Lung (tissue), 17 donors: ENCODE measurements at places on chromosomes 1 and 21. TPM values are rescaled to one million over a fixed set of nuclear protein-coding genes. Genes with fewer than 3 reads are reported as not detected.

MNDA gene
- total RNA-seq, result 25.0 TPM

UBXN10 gene
- 19.2 TPM for total RNA-seq

SPRTN gene
- 13.5 TPM for total RNA-seq

RHBG gene
- total RNA-seq, result 0.74 TPM

APCS gene
- total RNA-seq, result 0.46 TPM

RHBDL2 gene
- 1.3 TPM for total RNA-seq

LMOD1 gene
- total RNA-seq, result 25.1 TPM

TNFSF4 gene
- 1.2 TPM for total RNA-seq

DNA sequence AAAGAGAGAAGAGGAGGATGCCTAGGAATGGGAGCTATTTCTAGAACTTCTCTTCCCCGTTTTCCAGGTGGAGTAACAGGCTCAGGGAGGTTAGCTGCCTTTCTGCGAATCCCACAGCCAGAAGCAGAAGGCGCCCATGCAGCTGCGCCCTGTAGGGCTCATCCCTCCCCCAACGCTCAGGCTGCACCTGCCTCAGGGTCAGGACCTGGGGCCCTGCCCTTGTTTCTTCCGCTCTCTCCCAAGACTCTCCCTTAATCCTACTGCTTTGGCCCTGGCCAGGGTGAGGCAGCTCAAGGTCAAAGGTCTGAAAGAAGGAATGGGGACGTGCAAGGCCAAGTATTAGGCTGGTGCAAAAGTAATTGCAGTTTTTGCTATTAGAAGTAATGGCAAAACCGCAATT lies 30.5 kb upstream of the PADI2 start:
- H3K27ac ChIP-seq, result no peak overlapping the region
- H3K4me3 ChIP-seq, result no peak overlapping the region
- no peaks in the 10 kb centered on the region for H3K27me3 ChIP-seq

DNA sequence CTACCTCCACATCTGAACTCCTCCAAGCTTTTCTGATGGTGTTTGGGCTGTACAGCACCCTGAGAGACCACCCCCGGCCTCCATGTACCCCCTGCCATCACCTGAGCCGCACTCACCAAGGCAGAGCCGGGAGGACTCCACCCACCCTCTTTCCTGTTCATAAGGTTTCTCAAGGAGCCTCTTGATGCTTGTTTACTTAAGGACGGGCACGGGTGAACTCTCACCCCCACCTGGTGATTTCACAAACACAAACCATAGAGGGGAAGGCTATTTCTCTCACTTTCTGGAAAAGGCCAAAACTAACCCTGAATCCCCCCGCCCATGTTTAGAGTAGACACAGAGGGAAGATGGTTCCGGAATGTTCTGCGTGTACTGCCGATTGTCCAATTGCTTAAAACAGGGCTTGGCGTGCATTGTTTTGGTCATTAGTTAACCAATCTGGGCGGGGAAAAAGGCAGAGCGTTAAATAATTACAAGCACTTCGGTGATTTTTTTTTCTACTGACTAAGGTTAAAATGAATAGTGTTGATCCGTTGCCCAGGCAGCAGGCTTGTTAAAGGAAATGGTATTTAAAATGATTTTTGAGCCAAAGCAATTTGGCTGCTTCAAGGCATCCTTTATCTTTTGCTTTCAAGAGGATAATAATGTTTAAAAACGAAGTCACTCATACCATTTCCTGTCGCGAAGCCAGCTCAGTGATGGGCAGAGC lies 279.8 kb upstream of the VAMP3 start:
- H3K36me3 ChIP-seq, result no peaks in the 10 kb centered on the region
- H3K4me1 ChIP-seq, result no peaks in the 10 kb centered on the region
- DNase-seq, result peak; percentile 98
- H3K4me3 ChIP-seq, result no peak overlapping the region

- H3K36me3 ChIP-seq, result no peaks in the 10 kb centered on the region
- no peaks in the 10 kb centered on the region for H3K27me3 ChIP-seq
- H3K27ac ChIP-seq, result peak overlapping the region; percentile 90
- DNase-seq, result peak; percentile 57
Observed at GRCh38 chr1:21909787-21910503, 27.2 kb downstream of the HSPG2 start.

DNA sequence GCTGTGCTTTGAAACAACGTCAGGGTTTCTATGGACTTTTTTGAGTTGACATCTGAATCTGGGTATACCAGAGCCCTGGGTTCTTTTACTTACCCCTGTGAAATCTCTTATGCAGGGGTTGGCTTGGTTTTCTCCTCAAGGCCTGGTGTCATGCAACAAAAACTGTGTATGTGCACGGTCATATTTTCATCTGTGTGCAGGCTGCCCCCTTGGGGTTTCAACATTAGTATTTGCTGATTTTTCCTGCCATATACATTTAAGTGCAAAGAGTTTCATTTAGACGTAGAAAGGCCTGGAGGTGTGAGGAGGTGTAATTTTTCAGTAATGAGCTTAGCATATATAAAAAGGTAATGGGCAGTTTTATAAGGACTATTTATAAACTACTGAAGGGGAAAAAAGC lies 22.0 kb upstream of the ZBTB18 start:
- H3K27ac ChIP-seq, result no peak overlapping the region
- no peak for DNase-seq
- no peaks in the 10 kb centered on the region for H3K36me3 ChIP-seq
- H3K4me3 ChIP-seq, result no peak overlapping the region
- no peaks in the 10 kb centered on the region for H3K27me3 ChIP-seq
- H3K4me1 ChIP-seq, result no peaks in the 10 kb centered on the region

- no peak for DNase-seq
- no peak overlapping the region for H3K27ac ChIP-seq
- H3K27me3 ChIP-seq, result peaks cover 12% of the 10 kb centered on the region
- peaks cover 12% of the 10 kb centered on the region for H3K4me1 ChIP-seq
- H3K36me3 ChIP-seq, result no peaks in the 10 kb centered on the region
- H3K4me3 ChIP-seq, result no peak overlapping the region
Observed at GRCh38 chr1:20555758-20556120, 3.4 kb downstream of the FAM43B start.

DNA sequence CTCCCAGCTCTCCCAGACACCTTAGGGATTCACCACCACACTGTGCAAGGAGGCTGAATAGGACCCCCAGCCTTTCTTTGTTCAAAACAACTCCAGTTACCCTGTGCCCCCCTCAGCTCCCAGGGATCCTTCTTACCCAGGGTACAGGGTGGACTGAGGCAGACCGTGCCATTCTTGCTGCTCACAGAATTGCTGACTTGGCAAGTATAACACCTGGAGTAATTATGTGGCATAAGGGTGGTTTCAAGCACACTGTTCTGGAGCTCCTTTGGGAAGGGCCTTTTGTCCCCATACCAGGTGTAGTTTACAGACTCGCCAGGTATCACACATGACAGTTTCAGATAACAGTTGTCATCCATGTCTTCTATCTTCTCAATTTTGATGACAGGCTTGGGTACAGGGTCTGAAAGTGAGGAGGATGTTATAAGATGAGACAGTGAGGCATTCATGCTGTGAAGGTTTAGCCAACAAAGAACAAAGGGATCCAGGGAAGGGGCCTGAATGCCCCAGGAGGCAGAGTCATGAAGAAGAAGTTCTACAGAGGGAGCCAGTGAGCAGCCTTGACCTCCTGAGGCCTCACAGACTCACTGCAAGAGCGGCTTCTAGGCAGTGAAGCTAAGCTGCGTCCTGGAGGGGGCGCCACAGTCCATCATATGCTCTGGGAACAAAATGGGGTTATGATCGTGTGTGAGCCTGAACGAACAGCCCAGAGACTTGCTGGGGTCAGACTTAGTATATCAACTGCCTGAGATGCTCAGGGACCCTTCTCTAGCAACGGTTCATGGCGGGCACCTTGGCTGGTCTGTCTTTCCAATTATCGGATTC lies 30.3 kb downstream of the CD48 start:
- peak; percentile 63 for DNase-seq
- H3K27ac ChIP-seq, result no peak overlapping the region
- no peaks in the 10 kb centered on the region for H3K27me3 ChIP-seq
- no peak overlapping the region for H3K4me3 ChIP-seq
- no peaks in the 10 kb centered on the region for H3K4me1 ChIP-seq
- no peaks in the 10 kb centered on the region for H3K36me3 ChIP-seq

GRCh38 chr21:45076245-45076711 lies 1.9 kb downstream of the ADARB1 start:
- peaks cover 10% of the 10 kb centered on the region for H3K4me1 ChIP-seq
- DNase-seq, result no peak
- H3K36me3 ChIP-seq, result no peaks in the 10 kb centered on the region
- H3K27ac ChIP-seq, result no peak overlapping the region
- no peaks in the 10 kb centered on the region for H3K27me3 ChIP-seq

- H3K27ac ChIP-seq, result no peak overlapping the region
- H3K36me3 ChIP-seq, result no peaks in the 10 kb centered on the region
- H3K4me3 ChIP-seq, result no peak overlapping the region
- peaks cover 28% of the 10 kb centered on the region for H3K27me3 ChIP-seq
- H3K4me1 ChIP-seq, result no peaks in the 10 kb centered on the region
Observed at GRCh38 chr1:24189528-24189927, 2.4 kb upstream of the IFNLR1 start.

DNA sequence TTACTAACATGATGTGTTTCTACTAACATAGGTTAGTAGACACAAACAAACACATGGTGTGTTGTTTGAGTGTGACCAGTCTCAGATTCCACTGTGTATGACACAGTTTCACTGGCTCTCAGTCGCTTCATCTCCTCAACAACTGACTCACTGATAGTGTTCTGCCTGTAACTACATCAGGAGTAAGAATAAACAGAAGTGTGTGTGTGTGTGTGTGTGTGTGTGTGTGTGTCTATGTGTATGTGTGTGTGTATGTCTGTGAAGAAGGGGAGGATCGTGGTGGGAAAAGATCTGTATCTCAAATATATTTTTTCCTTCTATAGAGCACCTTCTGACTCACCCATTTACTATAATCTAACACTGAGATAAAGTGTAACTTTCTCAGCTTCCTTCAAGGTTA lies 391.0 kb downstream of the PTPRC start:
- no peak overlapping the region for H3K4me3 ChIP-seq
- no peak overlapping the region for H3K27ac ChIP-seq
- no peaks in the 10 kb centered on the region for H3K4me1 ChIP-seq
- no peaks in the 10 kb centered on the region for H3K27me3 ChIP-seq
- DNase-seq, result no peak

DNA sequence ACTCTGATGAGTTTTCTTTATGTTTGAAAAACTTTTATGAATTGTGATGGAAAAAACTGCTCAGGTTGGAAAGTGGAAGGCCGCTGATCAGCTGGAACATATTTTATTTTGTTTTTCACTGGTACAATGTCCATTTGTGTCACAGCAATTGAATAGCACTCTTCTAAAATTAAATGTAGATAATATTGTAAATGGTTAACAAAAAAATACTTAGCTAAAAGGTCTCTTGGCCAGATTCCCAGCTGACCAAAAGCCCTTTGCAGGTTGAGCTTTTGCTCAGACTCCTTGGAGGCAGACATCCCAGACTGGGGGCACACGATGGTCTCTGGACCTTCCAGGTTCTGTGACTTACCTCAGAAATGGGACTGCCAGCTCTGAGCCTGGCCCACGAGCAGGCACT lies 26.3 kb downstream of the SAMD13 start:
- no peaks in the 10 kb centered on the region for H3K36me3 ChIP-seq
- H3K27me3 ChIP-seq, result no peaks in the 10 kb centered on the region
- no peak overlapping the region for H3K4me3 ChIP-seq
- no peak overlapping the region for H3K27ac ChIP-seq
- DNase-seq, result no peak

DNA sequence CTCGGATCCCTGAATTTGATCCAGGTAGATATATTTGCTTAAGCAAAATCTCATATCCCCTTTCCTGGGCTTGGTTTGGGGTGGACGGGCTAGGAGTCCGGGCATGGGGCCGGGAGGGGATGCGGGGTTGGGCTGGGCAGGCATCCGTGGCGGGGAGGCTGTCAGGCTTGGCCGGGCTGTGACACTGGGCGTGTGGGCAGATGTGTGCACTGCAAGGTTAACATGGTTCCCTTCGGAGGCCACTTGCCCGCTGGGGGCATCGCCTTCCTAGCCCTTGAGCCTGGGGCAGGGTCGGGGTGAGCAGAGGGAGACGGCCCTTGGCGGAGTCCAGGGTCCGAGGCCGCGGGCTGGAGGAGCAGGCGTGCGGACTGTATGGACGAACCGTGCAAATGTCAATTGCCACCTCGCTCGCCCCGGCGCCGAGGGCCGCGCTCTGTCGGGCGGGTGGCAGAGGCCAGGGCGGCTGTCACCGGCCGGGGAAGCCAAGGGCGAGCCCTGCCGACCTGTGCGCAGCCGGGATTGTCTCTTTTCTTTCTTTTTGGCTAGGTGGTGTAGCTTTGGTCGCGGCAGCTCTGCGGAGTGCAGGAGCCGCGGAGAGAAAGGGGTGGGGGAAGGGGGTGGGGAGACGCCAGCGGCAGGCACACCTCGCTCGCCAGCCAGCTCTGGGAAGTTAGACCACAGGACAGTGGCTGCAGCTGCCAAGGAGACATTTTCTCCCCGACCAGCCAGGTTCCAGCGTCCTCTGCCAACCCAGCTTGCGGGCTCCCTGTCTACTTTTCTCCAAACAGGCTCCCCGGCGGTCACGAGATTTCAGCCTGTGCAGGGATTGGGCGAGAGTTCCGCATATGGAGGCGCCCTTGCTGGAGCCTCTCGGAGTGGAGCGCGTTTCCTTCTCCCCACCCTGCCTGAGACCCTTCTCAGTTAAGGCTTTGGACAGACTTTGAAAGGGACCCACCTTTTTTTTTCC lies 1.3 kb downstream of the RCOR3 start:
- peaks cover 9% of the 10 kb centered on the region for H3K36me3 ChIP-seq
- no peaks in the 10 kb centered on the region for H3K4me1 ChIP-seq
- peak; percentile 83 for DNase-seq

GRCh38 chr1:53527368-53527767 lies 68.2 kb downstream of the DMRTB1 start:
- H3K4me1 ChIP-seq, result peaks cover 22% of the 10 kb centered on the region
- no peak overlapping the region for H3K4me3 ChIP-seq
- H3K27ac ChIP-seq, result no peak overlapping the region

GRCh38 chr1:50418600-50419109 lies 4.6 kb downstream of the DMRTA2 start:
- H3K4me1 ChIP-seq, result peaks cover 3% of the 10 kb centered on the region
- DNase-seq, result no peak
- H3K27ac ChIP-seq, result no peak overlapping the region
- no peak overlapping the region for H3K4me3 ChIP-seq
- peaks cover 29% of the 10 kb centered on the region for H3K27me3 ChIP-seq
- no peaks in the 10 kb centered on the region for H3K36me3 ChIP-seq
